ENCODE measurements at places on chromosomes 4 and X.
A peak's percentile ranks its signal among the peaks of the same experiment; 100 is the strongest.

DNA sequence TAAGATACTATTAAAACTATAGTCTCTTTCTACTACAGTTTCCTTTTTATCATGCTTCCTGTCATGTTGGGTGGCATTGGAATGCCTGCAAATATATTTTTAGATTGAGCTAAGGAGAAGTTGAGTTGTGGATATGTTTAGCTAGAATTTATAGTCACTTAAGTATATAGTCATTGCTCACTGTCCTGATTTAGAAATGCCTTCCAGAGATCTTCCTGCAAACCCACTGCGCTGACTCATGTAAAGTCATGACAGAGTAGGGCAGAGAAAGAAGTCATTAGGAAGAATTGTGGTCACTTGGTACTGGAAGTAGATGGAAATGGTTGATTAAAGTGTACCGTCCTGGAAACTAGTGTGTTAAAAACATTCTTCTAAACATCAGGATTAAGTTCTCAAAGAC lies 490.3 kb upstream of the PABPC4L start:
- DNase-seq = no peak

- no peak for DNase-seq
Observed at GRCh38 chr4:84780719-84781118, 185.8 kb downstream of the WDFY3 start.

DNA sequence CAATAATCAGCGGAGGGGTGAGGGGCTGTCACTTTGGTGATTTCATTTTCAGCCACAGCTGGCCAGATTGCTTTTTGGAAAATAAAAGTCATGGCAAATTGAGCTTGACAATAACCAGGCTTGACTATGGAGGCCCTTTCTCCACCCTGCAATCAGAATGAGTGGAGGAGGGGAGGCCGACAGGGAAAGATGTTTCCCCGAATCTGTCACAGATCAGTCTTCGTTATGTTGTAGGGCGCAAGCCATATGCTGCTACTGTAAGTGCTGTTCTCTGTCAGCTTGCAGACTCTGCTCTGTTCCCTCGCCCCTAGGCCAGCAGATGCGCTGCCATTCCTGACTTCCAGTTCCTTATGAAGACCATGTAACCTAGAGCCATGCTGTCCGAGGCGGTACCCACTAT lies 114.1 kb downstream of the MGST2 start:
- no peak for DNase-seq

- DNase-seq = no peak
Observed at GRCh38 chr4:125444166-125444565, 129.4 kb downstream of the FAT4 start.

- no peak for DNase-seq
Observed at GRCh38 chr4:1215141-1216075, 33.5 kb downstream of the CTBP1 start.

DNA sequence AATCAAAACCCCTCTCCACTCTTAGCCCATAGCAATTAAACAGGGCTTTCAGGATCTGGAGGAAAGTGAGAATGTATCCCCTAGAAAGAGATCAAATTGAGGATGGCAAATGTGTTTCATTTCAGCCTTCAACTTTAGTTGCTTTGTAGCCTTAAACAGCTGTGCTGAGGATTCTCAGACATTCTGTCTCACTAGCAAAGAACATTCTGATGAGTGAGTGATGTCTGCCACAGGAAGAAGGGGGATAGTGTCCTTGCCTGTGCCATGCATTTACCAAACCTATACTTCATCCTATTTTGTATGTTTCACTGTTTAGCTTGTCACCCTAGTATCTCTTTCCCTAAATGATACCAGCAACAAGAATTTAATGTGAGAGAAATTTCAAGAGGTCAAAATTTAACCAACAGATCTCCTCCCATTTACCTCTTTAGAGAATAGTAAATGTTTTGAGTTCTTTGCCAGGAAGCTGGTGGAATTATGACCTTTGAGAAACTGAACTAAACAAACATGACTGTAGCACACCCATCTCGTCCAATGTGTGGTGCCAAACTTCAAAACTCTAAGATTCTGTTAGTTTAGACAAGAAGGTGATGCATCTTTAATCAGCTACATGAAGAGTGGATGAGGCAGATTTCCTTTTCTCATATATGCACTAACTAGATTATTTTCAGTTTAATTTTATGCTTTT lies 165.6 kb downstream of the PALLD start:
- no peak for DNase-seq

GRCh38 chr4:6953751-6954380 lies 44.2 kb downstream of the TBC1D14 start:
- DNase-seq = peak; percentile 22
